ENCODE measurements at places on chromosomes 5 and 9.

GRCh38 chr5:181241393-181241975, 2.2 kb downstream of the RACK1 start:
- H3K4me3 ChIP-seq: peak overlapping the region; percentile 87
- H3K27me3 ChIP-seq: no peaks in the 10 kb centered on the region
- peaks cover 51% of the 10 kb centered on the region for H3K36me3 ChIP-seq
- H3K27ac ChIP-seq: peak overlapping the region; percentile 97
- H3K4me1 ChIP-seq: peaks cover 37% of the 10 kb centered on the region

- no peak for DNase-seq
- H3K36me3 ChIP-seq: no peaks in the 10 kb centered on the region
- H3K27ac ChIP-seq: no peak overlapping the region
- no peaks in the 10 kb centered on the region for H3K27me3 ChIP-seq
These were observed 352.1 kb upstream of the KIF2A start for GRCh38 chr5:61953913-61954312.

- H3K4me3 ChIP-seq: peak overlapping the region; percentile 58
- H3K4me1 ChIP-seq: peaks cover 40% of the 10 kb centered on the region
- peak overlapping the region; percentile 95 for H3K27ac ChIP-seq
- H3K27me3 ChIP-seq: no peaks in the 10 kb centered on the region
- H3K36me3 ChIP-seq: no peaks in the 10 kb centered on the region
- peak; percentile 91 for DNase-seq
These were observed 77.5 kb downstream of the ZSWIM6 start for GRCh38 chr5:61409568-61409967.

GRCh38 chr9:79353856-79354520, 217.8 kb upstream of the TLE4 start:
- no peaks in the 10 kb centered on the region for H3K27me3 ChIP-seq
- no peak overlapping the region for H3K4me3 ChIP-seq
- DNase-seq: peak; percentile 52
- no peak overlapping the region for H3K27ac ChIP-seq
- H3K4me1 ChIP-seq: peaks cover 9% of the 10 kb centered on the region

- no peaks in the 10 kb centered on the region for H3K36me3 ChIP-seq
- no peaks in the 10 kb centered on the region for H3K4me1 ChIP-seq
These were observed 25.3 kb upstream of the CEP72 start for GRCh38 chr5:586751-587285.

GRCh38 chr5:34708777-34709176, 52.6 kb downstream of the RAI14 start:
- H3K36me3 ChIP-seq: peaks cover 9% of the 10 kb centered on the region
- H3K4me3 ChIP-seq: no peak overlapping the region
- peaks cover 49% of the 10 kb centered on the region for H3K4me1 ChIP-seq
- DNase-seq: no peak
- H3K27me3 ChIP-seq: no peaks in the 10 kb centered on the region
- H3K27ac ChIP-seq: no peak overlapping the region

DNA sequence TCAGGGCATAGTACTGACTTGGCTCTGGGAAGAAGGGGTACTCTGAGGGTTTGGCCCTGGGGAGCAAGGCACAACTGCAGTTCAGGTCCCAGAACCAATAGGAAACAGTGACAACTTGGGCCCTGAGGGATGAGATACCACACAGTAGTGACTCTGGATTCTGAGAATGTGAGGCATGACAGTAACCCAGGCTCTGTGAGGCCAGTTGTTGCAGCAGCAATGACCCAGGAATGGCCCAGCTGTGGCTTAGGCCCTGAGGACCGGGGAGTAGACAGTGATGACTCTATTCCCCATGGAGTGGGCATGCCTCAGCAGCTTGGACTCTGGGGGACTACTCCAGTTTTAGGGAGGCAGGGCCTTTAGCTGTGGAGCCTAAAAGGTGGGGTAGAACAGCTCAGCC, 21.5 kb upstream of the NFIL3 start:
- no peaks in the 10 kb centered on the region for H3K36me3 ChIP-seq
- H3K27ac ChIP-seq: no peak overlapping the region
- H3K4me1 ChIP-seq: no peaks in the 10 kb centered on the region
- H3K27me3 ChIP-seq: no peaks in the 10 kb centered on the region
- no peak overlapping the region for H3K4me3 ChIP-seq

DNA sequence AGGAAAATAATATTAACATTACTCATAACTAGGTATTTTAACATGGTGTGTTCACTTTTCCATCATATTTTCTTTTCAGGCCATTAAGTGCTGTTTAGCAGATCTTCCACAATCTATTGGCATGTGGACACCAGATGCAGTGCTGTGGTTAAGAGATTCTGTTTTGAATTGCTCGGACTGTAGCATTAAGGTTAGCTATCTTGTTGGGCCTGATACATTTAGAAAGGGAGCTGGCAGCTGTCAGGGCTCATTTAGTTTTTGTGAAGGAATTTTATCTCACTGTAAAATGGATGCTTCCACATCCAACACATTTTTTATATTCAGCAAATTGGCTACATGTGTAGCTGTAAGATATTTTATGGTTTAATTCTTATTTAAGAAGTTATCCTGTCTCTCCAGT, 20.7 kb upstream of the TMOD1 start:
- H3K4me3 ChIP-seq: no peak overlapping the region
- no peaks in the 10 kb centered on the region for H3K4me1 ChIP-seq
- no peak for DNase-seq
- H3K27ac ChIP-seq: no peak overlapping the region
- H3K36me3 ChIP-seq: no peaks in the 10 kb centered on the region

DNA sequence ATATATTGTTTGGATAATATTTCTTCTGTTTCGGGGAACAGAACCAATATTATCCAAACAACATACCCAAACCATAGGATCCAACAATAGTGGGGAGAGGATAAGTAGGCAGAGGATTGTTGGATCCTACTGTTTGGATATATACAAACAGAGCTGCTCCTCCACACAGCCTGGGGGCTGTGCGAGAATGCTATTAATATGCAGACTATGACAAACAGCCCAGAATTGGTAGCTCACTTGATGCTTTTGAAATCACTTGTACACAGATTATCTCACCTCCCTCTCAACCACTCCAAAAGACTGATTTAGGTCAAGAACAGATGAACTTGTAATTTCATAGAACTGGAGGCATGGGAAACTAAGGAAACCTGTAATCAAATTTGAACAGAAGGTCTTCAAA, 24.4 kb upstream of the MLANA start:
- H3K36me3 ChIP-seq: no peaks in the 10 kb centered on the region
- no peaks in the 10 kb centered on the region for H3K4me1 ChIP-seq
- H3K27ac ChIP-seq: no peak overlapping the region
- H3K27me3 ChIP-seq: no peaks in the 10 kb centered on the region

GRCh38 chr5:121968910-121969607, 7.3 kb downstream of the SRFBP1 start:
- H3K27ac ChIP-seq: peak overlapping the region; percentile 85
- peaks cover 22% of the 10 kb centered on the region for H3K4me1 ChIP-seq
- no peaks in the 10 kb centered on the region for H3K27me3 ChIP-seq
- no peaks in the 10 kb centered on the region for H3K36me3 ChIP-seq
- peak; percentile 97 for DNase-seq

DNA sequence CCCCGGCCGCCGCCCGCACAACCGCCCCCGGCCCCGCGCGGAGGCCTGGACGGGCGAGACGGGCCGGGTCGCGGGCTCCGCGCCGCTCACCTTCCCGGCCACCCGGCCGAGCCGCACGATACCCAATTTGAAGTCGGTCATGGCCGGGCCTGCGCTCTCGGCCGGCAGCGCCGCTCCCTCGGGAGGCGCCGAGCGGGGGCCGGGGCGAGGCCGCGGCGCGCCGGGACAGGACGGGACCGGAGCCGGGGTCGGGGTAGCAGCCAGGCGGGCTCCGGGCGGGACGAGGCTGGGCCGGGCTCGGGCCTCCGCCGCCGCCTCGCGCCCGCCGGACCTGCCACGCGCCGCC, 216 bp downstream of the ZMYND19 start:
- H3K27ac ChIP-seq: no peak overlapping the region
- peaks cover 17% of the 10 kb centered on the region for H3K36me3 ChIP-seq
- H3K4me1 ChIP-seq: peaks cover 7% of the 10 kb centered on the region
- H3K27me3 ChIP-seq: no peaks in the 10 kb centered on the region

- no peaks in the 10 kb centered on the region for H3K27me3 ChIP-seq
- H3K4me1 ChIP-seq: peaks cover 6% of the 10 kb centered on the region
- H3K36me3 ChIP-seq: no peaks in the 10 kb centered on the region
- no peak overlapping the region for H3K27ac ChIP-seq
These were observed 184.0 kb downstream of the CNTLN start for GRCh38 chr9:17318821-17319320.

DNA sequence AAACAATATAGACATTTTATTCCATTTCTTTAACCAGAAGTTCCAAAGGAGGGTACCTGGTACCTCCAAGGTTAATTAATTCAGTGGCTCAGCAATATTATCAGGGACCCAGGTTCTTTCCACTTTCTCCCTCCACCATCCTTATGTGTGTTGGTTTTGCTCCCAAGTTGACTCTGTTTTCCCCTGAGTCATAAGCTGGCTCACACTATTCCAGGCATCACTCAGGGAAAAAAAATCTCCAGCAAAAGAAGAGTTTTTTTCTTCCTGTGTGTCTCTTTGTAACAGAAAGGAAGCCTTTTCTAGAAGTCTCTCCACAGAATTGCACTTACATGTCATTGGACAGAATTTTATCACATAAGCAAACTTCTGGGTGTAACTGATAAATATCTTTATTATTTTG, 31.2 kb upstream of the GALNT10 start:
- no peak overlapping the region for H3K4me3 ChIP-seq
- no peak overlapping the region for H3K27ac ChIP-seq
- peaks cover 4% of the 10 kb centered on the region for H3K27me3 ChIP-seq
- H3K36me3 ChIP-seq: no peaks in the 10 kb centered on the region
- H3K4me1 ChIP-seq: peaks cover 9% of the 10 kb centered on the region

DNA sequence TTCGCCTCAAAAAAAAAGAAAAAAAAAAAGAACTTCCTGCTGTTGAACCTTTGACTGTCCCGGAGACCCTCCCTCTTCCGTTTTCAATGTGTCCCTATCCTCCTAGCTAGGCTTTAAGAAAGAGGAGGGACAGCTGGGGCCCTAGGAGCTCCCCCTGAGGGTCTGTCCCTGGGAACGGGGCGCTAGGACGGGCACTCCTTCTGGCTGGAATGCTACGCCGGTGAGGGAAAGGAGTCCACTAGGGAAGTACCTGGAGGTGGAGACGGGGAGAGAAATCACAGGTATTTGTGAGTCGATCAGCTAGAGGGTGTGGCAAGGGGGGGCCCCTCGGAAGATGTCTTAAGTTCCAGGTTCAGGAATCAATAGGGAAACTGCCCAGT, 4.6 kb downstream of the SIT1 start:
- H3K27me3 ChIP-seq: no peaks in the 10 kb centered on the region
- DNase-seq: peak; percentile 54
- peak overlapping the region; percentile 93 for H3K27ac ChIP-seq
- H3K4me1 ChIP-seq: peaks cover 51% of the 10 kb centered on the region
- H3K36me3 ChIP-seq: no peaks in the 10 kb centered on the region
- peak overlapping the region; percentile 75 for H3K4me3 ChIP-seq

GRCh38 chr9:95769473-95769872, 106.0 kb upstream of the ERCC6L2 start:
- no peak overlapping the region for H3K27ac ChIP-seq
- DNase-seq: no peak
- no peaks in the 10 kb centered on the region for H3K36me3 ChIP-seq
- H3K27me3 ChIP-seq: peaks cover 41% of the 10 kb centered on the region

DNA sequence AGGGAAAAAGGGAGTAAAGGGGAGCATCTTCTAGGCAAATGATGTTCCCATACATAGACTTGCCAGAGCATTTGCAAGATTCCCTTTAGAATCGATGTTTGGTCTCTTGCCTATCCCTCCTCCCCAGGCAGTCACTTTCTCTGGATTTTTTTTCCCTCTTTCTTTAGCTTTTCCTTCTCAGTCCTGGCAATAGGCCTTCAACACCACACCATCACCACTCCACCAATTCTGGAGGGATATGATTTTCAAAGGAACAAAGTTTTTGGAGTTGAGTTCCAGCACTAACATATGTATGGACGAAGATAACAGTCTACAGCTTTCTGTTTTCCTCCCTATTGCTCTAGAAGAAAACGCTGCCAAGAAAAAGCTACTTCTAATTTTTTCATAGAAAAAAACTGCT, 377.4 kb downstream of the PDE4D start:
- DNase-seq: no peak
- H3K4me1 ChIP-seq: peaks cover 19% of the 10 kb centered on the region
- H3K36me3 ChIP-seq: no peaks in the 10 kb centered on the region
- H3K4me3 ChIP-seq: no peak overlapping the region
- H3K27ac ChIP-seq: no peak overlapping the region

- peak overlapping the region; percentile 80 for H3K27ac ChIP-seq
- H3K4me3 ChIP-seq: no peak overlapping the region
- peak; percentile 77 for DNase-seq
- H3K4me1 ChIP-seq: peaks cover 29% of the 10 kb centered on the region
- H3K27me3 ChIP-seq: no peaks in the 10 kb centered on the region
- no peaks in the 10 kb centered on the region for H3K36me3 ChIP-seq
These were observed 342.5 kb upstream of the ACTBL2 start for GRCh38 chr5:57825031-57825686.

DNA sequence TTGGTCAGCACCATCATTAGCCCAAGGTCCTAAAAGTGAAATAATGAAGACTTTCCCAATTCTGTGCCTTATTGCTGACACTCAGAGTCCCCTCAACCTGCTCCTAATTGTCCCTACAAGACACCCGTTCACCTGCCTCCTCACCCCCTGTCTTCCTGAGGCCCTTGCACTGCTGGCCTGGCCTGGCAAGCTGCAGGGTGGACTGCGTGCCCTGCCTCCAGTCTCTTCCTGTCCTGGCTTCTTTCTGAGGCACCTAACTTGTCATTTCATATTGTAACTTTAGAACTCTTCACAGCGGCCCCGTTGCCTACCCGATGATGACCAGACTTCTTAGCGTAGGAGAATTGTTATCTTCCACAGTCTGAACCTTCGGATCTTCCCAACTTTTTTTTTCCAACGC, 153.9 kb downstream of the SMARCA2 start:
- H3K27me3 ChIP-seq: no peaks in the 10 kb centered on the region
- DNase-seq: no peak
- H3K4me1 ChIP-seq: no peaks in the 10 kb centered on the region

DNA sequence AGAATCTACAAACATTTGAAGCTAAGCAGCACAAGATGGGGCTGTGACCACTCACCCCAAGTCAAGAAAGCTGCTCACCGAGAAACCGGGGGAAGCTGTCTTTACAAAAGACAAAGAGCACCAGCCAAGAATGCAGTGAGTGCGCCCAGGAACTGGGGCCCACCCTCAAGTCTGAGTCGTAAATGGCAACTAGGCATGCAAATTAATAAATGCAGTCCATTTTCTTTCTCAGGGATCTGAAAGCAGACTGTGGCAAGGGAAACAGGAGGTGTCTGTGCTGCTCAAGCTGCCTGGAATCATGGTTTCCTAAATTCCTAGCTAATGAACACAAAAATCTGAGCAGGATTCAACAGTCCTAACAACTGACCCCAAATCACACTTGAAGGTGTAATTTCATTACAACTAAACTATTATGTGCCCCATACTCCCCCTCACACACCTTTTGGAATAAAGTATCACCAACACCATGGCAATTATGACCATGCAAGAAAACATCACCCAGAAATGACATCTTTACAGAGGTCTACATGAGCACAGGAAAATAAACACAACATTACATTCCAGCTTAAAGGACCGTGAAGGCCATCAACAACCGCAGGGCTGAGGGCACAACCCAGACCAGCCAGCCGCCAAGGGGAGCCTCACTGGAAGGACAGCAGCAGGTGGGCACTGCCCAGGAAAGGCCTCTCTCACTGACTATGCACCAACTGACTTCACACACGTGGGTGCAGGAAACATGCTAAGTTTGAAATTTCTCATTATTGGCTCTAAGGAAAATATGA, 17.6 kb downstream of the NSUN2 start:
- H3K27ac ChIP-seq: no peak overlapping the region
- H3K36me3 ChIP-seq: peaks cover 60% of the 10 kb centered on the region
- H3K4me1 ChIP-seq: no peaks in the 10 kb centered on the region
- no peaks in the 10 kb centered on the region for H3K27me3 ChIP-seq

- H3K27me3 ChIP-seq: peaks cover 21% of the 10 kb centered on the region
- no peak overlapping the region for H3K27ac ChIP-seq
- no peak overlapping the region for H3K4me3 ChIP-seq
These were observed 259.7 kb upstream of the ANKRD55 start for GRCh38 chr5:56492812-56493211.
